ENCODE measurements at places on chromosomes 16 and 17. TPM values are rescaled to one million over a fixed set of nuclear protein-coding genes. Genes with fewer than 3 reads are reported as not detected.

- no peaks in the 10 kb centered on the region for H3K27me3 ChIP-seq
Measured at GRCh38 chr17:80986046-80986445, 5.6 kb upstream of the CHMP6 start.

- no peaks in the 10 kb centered on the region for H3K27me3 ChIP-seq
- no peak overlapping the region for H3K4me3 ChIP-seq
- no peak for DNase-seq
- H3K36me3 ChIP-seq, result no peaks in the 10 kb centered on the region
- H3K4me1 ChIP-seq, result no peaks in the 10 kb centered on the region
Measured at GRCh38 chr17:62093188-62094155, 28.4 kb upstream of the MED13 start.

SYT17 gene
- total RNA-seq, result 2.4 TPM

GAN gene
- total RNA-seq, result 2.6 TPM

MT1G gene
- 36.6 TPM for total RNA-seq

TEKT1 gene
- not detected for total RNA-seq

KRT31 gene
- not detected for total RNA-seq

Data from ascending aorta (tissue), 2 donors.